Activated CD4-positive, alpha-beta T cell treated with anti-CD3 and anti-CD28 coated beads, Interleukin-2, amount 10 ng/mL, durations not matched to agents 24 days and 14 days (primary cell): ENCODE measurements at places on chromosomes 3 and 15. TPM values are rescaled to one million over a fixed set of nuclear protein-coding genes. Genes with fewer than 3 reads are reported as not detected.

Gene SAMD7
- total RNA-seq, result not detected in 2 replicates

Gene ASB14
- not detected in 2 replicates for total RNA-seq

Gene NIT2
- total RNA-seq, result 75.5 and 79.2 TPM in 2 replicates

Gene HIGD2B
- total RNA-seq, result not detected in 2 replicates

Gene NAALADL2
- total RNA-seq, result not detected in 2 replicates

Gene STRIT1
- total RNA-seq, result not detected in 2 replicates

Gene FBXO45
- 25.5 and 25.9 TPM in 2 replicates for total RNA-seq

Gene RAMAC
- 23.9 and 26.4 TPM in 2 replicates for total RNA-seq

Gene ZDHHC19
- not detected in 2 replicates for total RNA-seq

Gene SEMA3B
- total RNA-seq, result 0.45 and 0.82 TPM in 2 replicates

Gene RTP1
- not detected in 2 replicates for total RNA-seq

Gene STAC
- not detected in 2 replicates for total RNA-seq

Gene ZNF660
- 0.17 and 0.30 TPM in 2 replicates for total RNA-seq

Gene USF3
- total RNA-seq, result 12.9 and 14.2 TPM in 2 replicates

Gene FBXW12
- 0.14 and 0.28 TPM in 2 replicates for total RNA-seq

Gene MYH15
- 0.12 TPM in 1 of 2 replicates, not detected in the other for total RNA-seq

Gene PLA1A
- 0.26 and 0.31 TPM in 2 replicates for total RNA-seq

Gene FRMD5
- total RNA-seq, result 0.09 TPM in 1 of 2 replicates, not detected in the other

Gene TGM5
- total RNA-seq, result 0.07 TPM in 1 of 2 replicates, not detected in the other

Gene SLC2A2
- not detected in 2 replicates for total RNA-seq

Gene CHRNA3
- total RNA-seq, result not detected in 2 replicates

Gene NR1I2
- 0.16 and 0.17 TPM in 2 replicates for total RNA-seq

Gene ANKUB1
- total RNA-seq, result not detected in 2 replicates

Gene CIB2
- 1.2 and 1.5 TPM in 2 replicates for total RNA-seq

Gene CCDC14
- total RNA-seq, result 43.1 and 46.2 TPM in 2 replicates

Gene SCAMP2
- 89.4 and 94.8 TPM in 2 replicates for total RNA-seq

Gene FANCI
- total RNA-seq, result 189 and 210 TPM in 2 replicates

Gene CCDC174
- total RNA-seq, result 16.0 and 16.8 TPM in 2 replicates

Gene GABRG3
- not detected in 2 replicates for total RNA-seq

Gene RSL24D1
- total RNA-seq, result 121 TPM in 2 replicates

Gene KLHL40
- not detected in 2 replicates for total RNA-seq

Gene CCR1
- total RNA-seq, result 5.9 and 6.7 TPM in 2 replicates

Gene ADAMTS17
- 0.47 and 1.1 TPM in 2 replicates for total RNA-seq

Gene BOC
- 1.4 and 1.9 TPM in 2 replicates for total RNA-seq

Gene SI
- total RNA-seq, result not detected in 2 replicates

Gene USP50
- 0.24 and 0.42 TPM in 2 replicates for total RNA-seq

Gene GOLGA6L4
- 1.1 and 1.7 TPM in 2 replicates for total RNA-seq

Gene TMEM44
- 2.4 and 2.8 TPM in 2 replicates for total RNA-seq

Gene BMF
- total RNA-seq, result 8.4 and 9.1 TPM in 2 replicates

Gene PLSCR5
- not detected in 2 replicates for total RNA-seq

Gene SNTN
- total RNA-seq, result not detected in 2 replicates

Gene MINAR1
- total RNA-seq, result 0.64 and 0.65 TPM in 2 replicates

Gene MYZAP
- total RNA-seq, result not detected in 2 replicates

Gene GPR171
- 159 and 164 TPM in 2 replicates for total RNA-seq

Gene CA12
- total RNA-seq, result 0.43 and 0.63 TPM in 2 replicates

Gene OR5K2
- not detected in 2 replicates for total RNA-seq

Gene C3orf52
- 13.0 and 14.2 TPM in 2 replicates for total RNA-seq

Gene TM4SF18
- total RNA-seq, result not detected in 2 replicates

Gene ERICH6
- not detected in 2 replicates for total RNA-seq

Gene GRAMD1C
- not detected in 2 replicates for total RNA-seq

Gene UCN2
- not detected in 2 replicates for total RNA-seq

Gene HHLA2
- total RNA-seq, result 2.0 and 2.2 TPM in 2 replicates

Gene SERPINI2
- not detected in 2 replicates for total RNA-seq

Gene MAP1A
- total RNA-seq, result 2.0 and 2.1 TPM in 2 replicates

Gene KBTBD8
- 16.8 and 17.0 TPM in 2 replicates for total RNA-seq

Gene SOX2
- not detected in 2 replicates for total RNA-seq

Gene CRYGS
- total RNA-seq, result 4.4 and 4.8 TPM in 2 replicates

Gene HERC2
- total RNA-seq, result 43.8 and 47.0 TPM in 2 replicates

Gene FETUB
- total RNA-seq, result not detected in 2 replicates

Gene LRTM1
- total RNA-seq, result not detected in 2 replicates
